BJ (cell line): ENCODE measurements at places on chromosomes 6 and 20.

DNA sequence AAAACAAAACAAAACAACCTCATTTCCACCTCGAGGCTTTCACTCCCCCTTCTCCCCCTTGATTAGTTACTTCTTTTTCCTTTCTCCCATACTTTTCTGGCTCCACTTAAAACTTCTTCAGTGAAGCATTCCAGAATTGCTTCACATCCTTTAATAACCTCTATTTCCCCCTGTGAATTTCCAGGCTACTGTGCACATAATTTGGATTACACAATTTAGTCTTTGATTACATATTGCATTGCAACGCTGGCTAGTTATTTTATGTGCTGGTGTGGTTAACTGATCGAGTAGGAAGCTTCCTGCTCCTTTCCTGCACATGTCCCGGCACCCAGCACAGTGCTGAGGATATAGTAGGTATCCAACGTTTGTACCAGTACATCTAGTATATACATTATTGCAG is 28.1 kb upstream of the EEF1E1 start:
- DNase-seq = no peak

GRCh38 chr6:44304282-44305199 is 8.6 kb downstream of the AARS2 start:
- DNase-seq = no peak

GRCh38 chr20:54717983-54718382 is 242.6 kb downstream of the DOK5 start:
- no peak for DNase-seq

DNA sequence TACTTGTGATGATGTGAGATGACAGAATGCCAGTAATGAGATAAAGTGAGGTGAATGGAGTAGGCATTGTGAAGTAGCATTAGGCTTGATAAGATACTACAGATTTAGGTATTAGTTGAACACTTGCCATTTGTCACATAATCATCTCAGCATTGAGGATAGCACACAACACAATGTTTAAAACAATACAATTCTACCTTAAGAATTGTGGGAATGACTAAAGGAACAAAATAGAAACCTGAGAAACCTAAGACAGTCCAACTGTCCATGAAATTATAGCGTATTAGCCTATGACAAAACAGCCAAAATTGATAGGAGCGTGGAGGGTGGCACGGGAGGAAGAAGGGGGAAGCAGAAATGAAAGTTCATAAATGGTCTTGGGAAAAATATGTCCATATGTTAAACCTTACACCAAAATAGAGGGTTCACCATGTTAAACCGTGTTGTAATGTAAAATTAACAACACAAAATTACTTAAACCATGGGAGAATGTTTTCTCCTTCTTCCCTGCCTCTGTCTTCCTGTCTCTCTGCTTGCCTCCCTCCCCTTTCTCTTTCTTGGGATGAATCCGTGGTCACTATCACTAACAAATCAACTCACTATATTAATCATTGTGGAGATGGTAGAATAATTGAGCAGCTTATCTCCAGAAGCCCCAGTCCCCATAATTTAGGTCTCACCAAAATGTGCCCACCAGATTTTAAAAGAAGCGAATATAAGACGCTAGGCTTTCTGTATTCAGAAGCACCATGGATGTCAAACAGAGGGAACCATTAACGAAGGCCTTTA is 33.0 kb upstream of the HFE start:
- DNase-seq = no peak

DNA sequence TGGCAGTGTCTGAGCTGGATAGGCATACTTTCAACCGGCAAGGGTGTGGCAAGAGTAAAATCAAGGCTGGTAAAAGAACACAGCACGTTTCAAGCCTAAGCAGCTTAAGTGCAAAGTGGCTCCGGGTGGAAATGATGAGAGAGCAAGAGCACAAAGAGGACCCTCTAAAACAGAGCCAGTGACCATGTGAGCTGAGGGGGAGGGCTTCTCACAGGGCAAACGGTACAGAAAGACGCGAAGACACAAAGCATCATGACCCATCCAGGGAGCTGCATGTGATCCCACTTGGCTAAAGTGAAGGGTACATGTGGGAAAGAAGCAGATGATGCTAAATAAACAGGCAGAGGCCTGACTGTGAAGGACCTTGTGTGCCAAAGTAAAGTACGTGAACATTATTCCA is 25.7 kb downstream of the FKBP5 start:
- DNase-seq = no peak

- DNase-seq = peak; percentile 8
Measured at GRCh38 chr20:8331740-8332412, 199.8 kb downstream of the PLCB1 start.

GRCh38 chr6:116507324-116507723 is 4.1 kb upstream of the CALHM5 start:
- DNase-seq = no peak

DNA sequence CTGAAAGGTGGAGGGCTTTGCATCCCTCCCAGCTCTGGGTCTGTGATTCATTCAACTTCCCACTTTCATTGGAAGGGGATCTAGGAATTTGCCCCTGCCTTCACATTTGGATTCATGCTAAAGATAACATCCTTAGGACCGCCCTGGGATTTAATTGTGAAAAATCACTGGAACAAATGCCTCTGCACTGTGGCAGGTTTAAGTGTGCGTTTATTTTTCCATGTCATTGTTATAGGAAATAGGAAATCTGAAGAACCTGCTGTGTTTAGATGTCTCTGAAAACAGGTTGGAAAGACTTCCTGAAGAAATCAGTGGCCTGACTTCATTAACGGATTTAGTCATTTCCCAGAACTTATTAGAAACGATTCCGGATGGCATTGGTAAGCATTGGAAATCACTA is 104.7 kb downstream of the LRRC1 start:
- no peak for DNase-seq

- DNase-seq = no peak
Measured at GRCh38 chr20:41798930-41799502, 180.8 kb upstream of the CHD6 start.

DNA sequence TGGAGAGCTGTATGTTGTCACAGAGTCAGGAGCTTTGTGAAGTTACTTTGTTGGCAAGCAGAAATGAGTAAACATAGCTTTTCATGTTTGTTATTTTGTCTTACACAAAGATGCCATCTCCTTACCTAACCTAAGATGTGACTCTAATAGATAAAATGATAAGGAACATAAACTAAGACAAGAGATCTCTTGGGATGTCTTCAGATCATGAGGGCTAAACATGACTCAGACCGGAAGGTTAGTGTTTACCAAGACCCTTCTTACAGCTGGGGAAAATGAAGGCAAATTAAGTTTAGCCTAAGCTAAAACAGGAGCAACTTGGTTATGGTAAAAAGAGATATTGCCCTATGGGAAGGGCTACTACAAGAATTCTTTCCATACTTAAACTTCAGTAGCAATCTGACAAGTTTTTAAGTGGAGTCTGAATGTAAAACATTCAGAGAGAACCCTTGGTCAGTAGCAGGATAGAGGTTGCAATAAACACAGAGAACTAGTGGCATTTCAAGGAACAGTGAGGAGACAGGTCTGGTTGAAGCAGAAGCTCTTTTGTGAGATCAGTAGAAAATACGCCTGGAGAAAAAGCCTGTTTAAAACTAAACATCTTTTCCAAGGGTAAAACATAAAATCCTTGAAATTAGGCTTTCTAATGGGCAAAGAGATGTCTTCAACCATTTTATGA is 29.9 kb downstream of the SGK1 start:
- no peak for DNase-seq

DNA sequence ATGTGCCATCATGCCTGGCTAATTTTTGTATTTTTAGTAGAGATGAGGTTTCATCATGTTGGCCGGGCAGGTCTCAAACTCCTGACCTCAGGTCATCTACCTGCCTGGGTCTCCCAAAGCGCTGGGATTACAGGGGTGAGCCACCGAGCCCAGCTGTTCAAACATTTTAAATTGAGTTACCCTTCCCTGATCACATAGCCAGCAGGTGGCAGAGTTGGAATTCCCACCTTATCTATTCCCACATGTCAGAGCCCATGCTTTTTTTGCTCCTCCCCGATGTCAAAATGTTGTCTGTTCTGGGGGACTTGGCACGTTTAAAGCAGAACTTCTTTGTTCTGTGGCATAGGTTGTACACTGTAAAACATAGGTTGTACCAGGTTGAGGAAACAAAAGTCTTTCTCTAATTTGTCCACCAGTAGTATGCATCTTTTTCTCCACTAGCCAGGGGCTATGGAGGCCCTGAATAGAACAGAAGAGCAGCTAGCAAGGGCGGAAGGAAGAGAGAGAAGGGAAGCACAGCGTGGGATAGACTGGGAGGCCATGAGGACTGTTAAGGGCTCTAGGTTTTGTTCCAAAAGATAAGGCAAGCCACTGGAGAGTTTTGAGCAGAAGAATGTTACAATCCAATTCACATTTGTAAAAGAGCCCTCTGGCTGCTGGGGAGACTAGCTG is 7.3 kb upstream of the LBP start:
- DNase-seq = no peak

DNA sequence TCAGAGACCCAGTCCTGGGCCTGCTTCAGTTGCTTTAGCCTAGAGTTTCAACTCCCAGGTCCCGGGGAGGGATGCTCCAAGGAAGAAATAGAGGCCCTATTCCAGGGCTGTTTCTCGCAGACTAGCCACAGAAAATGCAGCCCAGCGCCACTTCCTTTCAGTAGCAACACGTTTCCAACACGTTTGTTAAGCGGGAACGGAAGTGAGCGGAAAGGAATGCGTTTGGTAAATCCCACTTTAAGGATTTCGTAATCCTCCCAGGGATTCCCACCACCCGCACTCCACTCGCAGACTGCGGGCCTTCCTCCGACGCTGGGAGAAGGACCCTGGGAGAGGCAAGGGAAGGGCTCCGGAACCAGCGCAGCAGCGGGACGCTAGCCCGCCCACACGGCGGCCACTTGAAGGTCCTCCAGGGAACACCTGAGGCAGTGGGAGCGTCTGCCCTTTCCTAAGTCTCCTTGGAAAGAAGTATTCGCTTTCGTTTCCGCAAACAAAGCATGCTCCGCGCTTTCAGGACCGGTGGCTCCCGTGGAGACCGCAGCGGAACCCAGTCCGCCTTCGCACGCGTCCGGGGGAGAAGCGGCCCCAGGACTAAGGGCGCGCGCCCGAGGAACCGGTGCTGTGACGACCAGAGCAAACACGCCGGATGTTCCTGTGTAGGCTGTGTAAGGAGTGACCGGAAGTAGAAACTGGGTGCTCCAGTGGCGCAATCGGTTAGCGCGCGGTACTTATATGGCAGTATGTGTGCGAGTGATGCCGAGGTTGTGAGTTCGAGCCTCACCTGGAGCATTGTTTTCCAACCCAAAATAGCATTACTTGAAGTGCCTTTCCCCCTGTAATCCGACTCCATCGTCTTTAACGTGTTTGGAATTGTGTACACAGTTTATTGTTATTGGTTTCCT is 227.6 kb upstream of the PRSS16 start:
- DNase-seq = peak; percentile 64
